Central memory CD4-positive, alpha-beta T cell (primary cell): ENCODE measurements at places on chromosomes 11 and 22.

- no peak for DNase-seq
These were observed 28.3 kb upstream of the WNT11 start for GRCh38 chr11:76234416-76235232.

GRCh38 chr11:113531575-113532451 is 56.6 kb upstream of the DRD2 start:
- no peak for DNase-seq

- DNase-seq = no peak
These were observed 24.3 kb upstream of the ADA2 start for GRCh38 chr22:17243524-17243923.

GRCh38 chr11:88292171-88292843 is 45.2 kb downstream of the CTSC start:
- no peak for DNase-seq

DNA sequence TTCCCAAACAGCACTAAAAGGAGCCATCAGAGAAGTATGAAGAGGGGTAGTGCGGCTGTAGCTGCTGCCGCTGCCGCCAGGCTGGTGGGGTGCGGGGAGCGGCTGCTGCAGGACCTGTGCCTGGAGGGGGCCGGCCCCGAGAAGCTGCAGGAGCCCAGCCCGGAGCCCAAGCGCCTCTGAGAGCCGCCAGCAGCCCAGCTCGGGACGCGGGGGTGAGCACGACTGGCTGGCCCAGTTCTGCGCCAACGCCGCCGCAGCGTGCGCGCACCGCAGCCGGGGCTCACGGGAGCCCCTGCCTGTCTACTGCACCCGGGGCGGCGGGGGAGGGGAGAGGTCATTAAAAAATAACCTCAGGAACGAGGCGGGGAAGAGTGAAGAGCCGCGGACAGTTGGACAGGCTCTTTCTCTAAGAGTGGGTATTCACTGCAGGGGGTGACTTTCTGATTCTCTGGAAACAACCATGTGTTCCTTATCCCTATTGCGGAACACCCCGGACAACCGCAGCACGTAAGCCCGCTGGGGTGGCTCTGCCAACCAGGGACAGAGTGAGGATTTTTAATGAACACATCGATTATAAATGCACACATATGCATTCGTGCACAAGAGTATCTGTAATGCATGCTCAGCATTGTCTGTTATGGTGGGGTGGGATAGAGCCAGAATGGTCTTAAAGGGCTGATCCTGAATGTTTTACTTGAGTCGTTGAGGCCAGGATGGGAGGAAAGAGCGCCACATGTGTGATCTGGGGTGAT is 453 bp downstream of the GAS2 start:
- no peak for DNase-seq

- no peak for DNase-seq
These were observed 75.5 kb upstream of the TP53AIP1 start for GRCh38 chr11:129018126-129018525.

DNA sequence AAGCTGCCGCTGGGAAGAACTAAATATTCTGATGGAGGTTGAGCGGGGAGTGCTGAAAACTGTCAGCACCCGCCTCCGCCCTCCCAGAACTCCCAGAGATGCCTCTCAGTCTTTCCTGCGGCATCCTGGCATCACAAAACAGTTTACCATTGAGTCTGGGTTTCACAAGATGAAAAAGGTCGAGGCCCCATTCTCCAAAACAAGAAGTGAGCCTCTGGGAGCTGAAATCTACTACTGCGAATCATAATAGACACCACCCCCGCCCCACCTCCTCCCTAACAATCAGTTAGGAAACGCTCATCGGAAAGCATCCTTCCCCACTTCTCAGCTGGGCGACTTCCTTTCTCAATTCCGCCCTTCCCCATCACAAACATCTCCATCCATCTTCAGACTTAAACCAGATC is 1.0 kb downstream of the SUN2 start:
- peak; percentile 39 for DNase-seq

GRCh38 chr11:60897496-60897895 is 8.9 kb downstream of the PRPF19 start:
- no peak for DNase-seq

DNA sequence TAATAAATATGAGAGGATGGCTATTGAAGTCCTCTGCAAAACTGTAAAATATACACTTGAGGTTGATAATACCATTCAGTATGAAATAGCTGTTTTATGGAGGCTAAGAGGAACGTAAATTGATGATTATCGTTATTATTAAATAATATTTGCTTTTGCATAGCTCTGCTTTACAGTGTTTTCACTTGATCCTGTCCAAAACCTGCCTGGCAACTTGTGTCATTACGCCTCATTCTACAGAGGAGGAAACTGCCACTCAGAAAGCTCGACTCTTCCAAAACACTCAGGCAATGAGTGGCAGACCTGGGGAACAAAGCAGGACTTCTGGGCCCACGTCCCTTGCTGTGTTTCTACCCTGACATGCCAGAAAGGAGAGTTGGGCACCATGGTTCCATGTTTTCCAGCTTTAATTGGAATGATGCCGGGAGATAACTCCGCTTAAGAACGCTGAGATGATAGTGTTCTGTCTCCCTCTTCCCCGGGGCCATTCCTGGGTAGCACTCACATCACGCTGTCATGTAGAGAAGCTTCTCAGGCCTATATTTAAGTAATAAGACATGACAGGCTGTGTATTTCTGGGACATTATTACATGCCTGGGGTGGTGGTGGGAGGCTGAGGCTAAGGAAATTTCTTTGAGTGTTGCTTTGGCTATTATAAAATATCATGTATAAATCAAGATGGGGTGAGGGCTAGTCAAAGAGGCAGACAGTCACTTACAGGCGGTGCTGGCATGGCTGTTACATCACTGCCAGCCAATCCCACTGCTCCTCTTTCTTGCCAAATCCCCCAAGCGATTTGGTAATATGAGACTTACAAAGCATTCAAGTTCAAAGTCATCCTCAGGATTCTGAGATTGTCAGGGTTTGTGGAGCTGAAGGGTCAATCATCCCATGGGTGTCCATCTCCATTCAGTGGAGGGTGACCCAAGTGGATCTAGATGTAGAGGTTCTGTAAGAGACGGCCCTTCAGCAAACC is 501.7 kb downstream of the INSC start:
- DNase-seq = no peak

- DNase-seq = no peak
These were observed 13.5 kb upstream of the ZC3H12C start for GRCh38 chr11:110079726-110080125.

GRCh38 chr11:109247071-109247470 is 174.9 kb upstream of the C11orf87 start:
- DNase-seq = no peak

GRCh38 chr11:129192150-129192549 is at the start of gene ARHGAP32:
Gene ARHGAP32, minus strand, starts transcription at chr11:129192325. Its CDS starts 127 bp downstream, at chr11:129192198.
- DNase-seq = no peak

- DNase-seq = no peak
These were observed 9.4 kb upstream of the OR2D3 start for GRCh38 chr11:6911378-6911777.
